Urothelium cell line (cell line): ENCODE measurements at places on chromosomes 3 and 15.
A peak's percentile ranks its signal among the peaks of the same experiment; 100 is the strongest.

DNA sequence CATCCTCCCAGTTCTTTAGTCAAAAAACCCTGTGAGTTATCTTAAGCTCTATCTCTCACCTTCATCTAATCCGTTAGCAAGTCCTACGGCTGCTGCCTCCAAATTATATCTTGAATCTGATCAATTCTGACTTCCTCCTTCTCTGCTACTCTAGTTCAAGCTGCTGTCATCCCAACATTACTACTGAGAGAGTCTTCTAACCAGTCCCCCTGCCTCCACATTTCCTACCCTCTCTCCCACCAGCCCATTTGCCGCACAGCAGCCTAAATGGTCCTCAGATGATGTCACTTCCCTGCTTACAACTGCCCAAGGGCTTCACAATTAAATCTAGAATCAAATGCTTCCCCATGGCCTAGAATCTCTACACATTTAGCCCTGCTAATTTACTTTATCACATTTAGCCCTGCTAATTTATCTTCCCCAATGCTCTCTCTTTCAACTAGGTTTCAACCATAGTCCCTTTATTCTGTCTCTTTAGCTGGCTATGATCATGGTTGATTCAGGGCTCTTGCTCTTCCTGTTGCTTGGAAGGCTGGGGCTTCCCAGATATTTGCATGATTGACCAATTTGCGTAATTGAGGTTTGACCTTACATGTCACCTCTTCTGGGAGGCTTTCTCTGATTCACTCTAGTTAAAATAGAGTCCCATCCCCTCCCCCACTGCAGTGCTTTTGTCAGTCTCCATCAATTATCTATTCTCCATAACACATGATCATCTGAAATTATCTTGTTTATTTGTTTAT lies 11.0 kb upstream of the ARL14 start:
- no peak for DNase-seq

- no peak for DNase-seq
Measured at GRCh38 chr3:45562027-45562426, 32.5 kb upstream of the LIMD1 start.

- no peak for DNase-seq
Measured at GRCh38 chr3:52257911-52258310, 12.4 kb downstream of the PPM1M start.

DNA sequence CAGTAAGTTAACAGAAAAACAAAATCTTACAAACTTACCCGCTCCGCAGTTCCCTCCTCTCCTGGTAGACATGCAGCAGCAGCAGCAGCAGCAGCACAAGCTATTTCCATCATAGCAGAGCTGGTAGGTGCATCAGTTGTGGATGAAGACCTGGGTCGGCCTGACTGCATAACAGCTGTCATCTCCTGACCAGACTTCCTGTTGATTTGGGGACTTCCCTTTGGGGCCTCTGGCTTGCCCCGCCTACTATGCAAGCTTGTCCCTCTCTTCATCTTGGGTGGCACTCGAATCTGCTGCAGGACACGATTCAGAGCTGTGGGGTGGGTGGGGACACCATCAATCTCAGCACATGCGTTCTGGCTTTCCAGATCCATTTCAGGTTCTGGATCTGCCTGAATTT lies 65.7 kb downstream of the TMCC1 start:
- DNase-seq: no peak

- no peak for DNase-seq
Measured at GRCh38 chr15:31847961-31848360, 182.4 kb upstream of the CHRNA7 start.

DNA sequence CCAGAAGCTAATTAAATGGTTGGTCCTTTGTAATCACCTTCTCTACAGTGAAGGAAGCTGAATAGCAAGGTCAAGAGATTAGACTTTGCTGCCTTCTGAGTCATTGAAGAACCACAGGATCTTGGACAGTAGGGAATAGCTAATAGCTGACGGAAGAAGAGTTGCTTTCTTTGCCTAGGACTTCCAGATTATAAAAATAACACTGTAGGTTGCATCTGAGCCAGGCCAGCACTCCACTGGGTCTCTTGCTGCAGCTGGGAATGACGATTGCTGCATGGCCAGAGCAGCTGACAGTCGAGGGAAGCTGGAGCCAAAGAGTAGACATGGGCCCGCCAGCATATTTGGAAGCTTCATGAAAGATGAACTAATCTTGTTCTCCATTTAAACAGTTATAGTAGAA lies 81.5 kb upstream of the KCNMB2 start:
- DNase-seq: no peak

DNA sequence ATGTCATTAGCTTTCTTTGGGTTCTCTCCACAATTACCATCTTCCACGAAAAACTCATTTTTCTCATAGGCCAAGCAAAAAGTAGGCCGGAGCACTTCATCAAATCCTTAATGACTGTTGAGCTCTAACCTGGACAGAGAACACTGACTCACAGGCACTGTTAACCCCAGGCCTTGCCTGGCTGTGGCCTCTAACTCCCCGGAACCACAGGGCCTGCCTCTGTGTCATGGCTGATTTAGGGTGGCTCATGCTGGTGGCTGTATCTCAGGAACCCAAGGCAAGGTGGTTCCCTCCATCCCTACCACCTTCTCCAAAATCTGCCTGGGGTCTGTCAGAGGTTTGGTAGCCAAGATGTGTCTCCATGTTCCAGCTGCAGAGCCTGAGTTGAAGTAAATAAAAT lies 3.6 kb downstream of the CRTAP start:
- no peak for DNase-seq

DNA sequence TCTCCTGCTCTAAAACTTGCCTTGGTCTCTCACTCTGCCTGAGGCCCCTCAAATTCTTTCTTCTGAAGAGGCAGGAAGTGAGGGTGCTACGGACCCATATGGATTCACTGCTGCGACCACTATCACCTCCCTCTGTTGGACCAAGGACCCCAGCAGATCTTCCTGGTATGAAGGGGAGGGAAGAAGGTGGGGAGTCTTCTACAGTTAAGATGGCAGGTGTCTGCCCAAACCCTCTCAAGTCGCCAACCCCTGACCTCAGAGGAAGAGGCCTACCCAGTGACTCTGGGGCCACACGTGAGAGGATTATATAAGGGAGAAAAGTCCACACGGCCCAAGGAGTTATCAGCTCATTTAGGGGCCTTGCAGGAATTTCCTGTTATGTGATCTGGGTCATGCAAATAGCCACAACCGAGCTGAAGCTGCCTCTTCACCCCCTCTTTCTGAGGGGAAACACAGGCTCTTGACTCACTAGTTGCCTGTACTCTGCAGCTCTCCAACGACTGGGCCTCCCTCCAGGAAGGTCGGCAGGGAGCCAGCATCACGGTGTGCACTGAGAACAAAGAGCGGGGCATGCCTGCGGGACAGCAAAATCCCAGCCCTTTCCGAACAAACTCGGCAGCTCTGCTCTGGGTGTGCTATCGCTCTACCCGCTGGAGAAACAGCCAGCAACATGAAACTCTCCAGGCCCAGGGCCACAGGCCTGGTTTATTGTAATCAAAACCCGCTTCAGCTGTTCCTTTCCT lies 116.0 kb downstream of the XXYLT1 start:
- DNase-seq: peak; percentile 70

- DNase-seq: no peak
Measured at GRCh38 chr3:179179979-179180759, 32.0 kb downstream of the PIK3CA start.

DNA sequence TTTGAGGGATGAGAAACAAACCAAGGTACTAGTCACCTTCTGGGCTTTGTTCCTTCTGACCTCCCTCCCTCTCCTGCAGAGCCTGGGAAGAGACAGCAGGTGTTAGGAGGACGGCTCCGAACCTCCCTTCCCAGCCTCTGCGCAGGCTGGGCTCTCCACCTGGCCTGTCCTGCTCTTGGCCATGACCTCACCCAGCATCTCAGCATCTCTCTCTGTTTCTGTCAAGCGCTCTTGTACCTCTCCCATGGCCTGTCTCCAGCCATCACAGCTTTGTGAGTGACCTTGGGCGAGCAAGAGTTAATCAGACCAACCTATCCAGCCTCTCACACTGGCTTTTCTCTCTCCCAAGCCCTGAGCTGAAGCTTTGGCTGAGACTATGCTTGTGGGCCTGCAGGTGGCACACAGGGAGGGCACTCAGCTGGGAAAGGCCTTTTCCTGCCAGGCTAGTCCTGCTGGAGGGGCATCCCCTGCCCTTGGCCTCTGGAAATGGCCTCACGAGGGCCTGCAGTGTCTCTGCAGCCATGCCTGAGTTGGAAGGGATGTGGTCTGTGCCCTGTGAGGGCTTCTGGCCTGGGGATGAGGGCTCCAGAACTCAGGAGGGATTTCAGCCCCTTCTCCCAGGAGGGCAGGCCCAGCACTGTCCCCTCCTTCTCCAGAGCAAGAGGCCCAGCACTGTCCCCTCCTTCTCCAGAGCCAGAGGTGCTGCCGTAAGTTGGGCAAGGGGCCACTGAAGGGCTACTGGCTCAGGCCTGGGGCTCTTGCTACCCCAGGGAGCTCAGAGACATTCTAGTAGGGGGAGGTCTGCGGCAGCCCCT lies 2.1 kb downstream of the CHST13 start:
- no peak for DNase-seq

- no peak for DNase-seq
Measured at GRCh38 chr3:126337980-126338651, 19.1 kb downstream of the KLF15 start.

- DNase-seq: peak; percentile 99
Measured at GRCh38 chr15:59437817-59438624, at the start of gene FAM81A. FAM81A (plus strand) TSS chr15:59438186; CDS start chr15:59458627, 20,441 bp downstream.

GRCh38 chr15:94586099-94586498 lies 354.7 kb downstream of the MCTP2 start:
- no peak for DNase-seq

DNA sequence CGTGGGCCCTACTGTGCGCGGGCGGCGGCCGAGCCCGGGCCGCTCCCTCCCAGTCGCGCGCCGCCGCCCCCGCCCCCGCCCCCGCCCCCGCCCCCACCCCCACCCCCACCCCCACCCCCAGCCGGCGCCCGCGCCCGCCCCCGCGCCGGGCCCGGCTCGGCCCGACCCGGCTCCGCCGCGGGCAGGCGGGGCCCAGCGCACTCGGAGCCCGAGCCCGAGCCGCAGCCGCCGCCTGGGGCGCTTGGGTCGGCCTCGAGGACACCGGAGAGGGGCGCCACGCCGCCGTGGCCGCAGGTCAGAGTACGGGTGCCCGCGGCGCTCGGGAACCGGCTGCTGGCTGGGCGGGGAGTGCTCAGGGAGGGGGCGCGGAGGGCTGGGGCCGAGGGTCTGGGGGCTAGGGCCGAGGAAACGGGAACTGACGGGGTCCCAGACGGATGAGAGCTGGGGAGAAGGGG lies 1.1 kb upstream of the PPARG start:
- DNase-seq: peak; percentile 60
